Diencephalon (tissue), 1 donor: ENCODE measurements at places on chromosomes 4 and X. TPM values are rescaled to one million over a fixed set of nuclear protein-coding genes. Genes with fewer than 3 reads are reported as not detected.

Gene FDCSP
- total RNA-seq, result not detected

Gene RHOXF1
- not detected for total RNA-seq

Gene RAB41
- total RNA-seq, result not detected

Gene ATP1B4
- not detected for total RNA-seq
